ENCODE measurements at places on chromosomes 2 and 18. TPM values are rescaled to one million over a fixed set of nuclear protein-coding genes. Genes with fewer than 3 reads are reported as not detected.

Gene OTOF
- total RNA-seq: 0.06 TPM

Gene CYS1
- total RNA-seq: 0.63 TPM

Gene NLRC4
- total RNA-seq: 8.9 TPM

Gene GPR55
- total RNA-seq: 0.19 TPM

Gene CELF4
- total RNA-seq: 0.47 TPM

Gene TTC39C
- total RNA-seq: 24.7 TPM

Gene GULP1
- 14.1 TPM for total RNA-seq

Gene MDH1B
- total RNA-seq: not detected

Gene CFAP65
- not detected for total RNA-seq

Gene SRD5A2
- not detected for total RNA-seq

Gene CAPN13
- total RNA-seq: not detected

Gene REG1B
- not detected for total RNA-seq

Gene GAL3ST2
- total RNA-seq: 3.1 TPM

Gene DQX1
- total RNA-seq: not detected

Gene CD207
- 0.28 TPM for total RNA-seq

Gene LCT
- not detected for total RNA-seq

Gene SP9
- total RNA-seq: not detected

Gene IL1R2
- total RNA-seq: 12.2 TPM

Gene MARCHF4
- not detected for total RNA-seq

Gene MC4R
- total RNA-seq: not detected

Gene CPLX4
- not detected for total RNA-seq

Gene CD8A
- total RNA-seq: 1.4 TPM

Gene APOB
- total RNA-seq: 17.4 TPM

Gene PROKR1
- 1.7 TPM for total RNA-seq

Gene TUBA3D
- total RNA-seq: not detected

Gene KRTCAP3
- total RNA-seq: 1.8 TPM

Gene SCN7A
- 11.0 TPM for total RNA-seq

Gene C2orf66
- 0.38 TPM for total RNA-seq

Gene COL3A1
- total RNA-seq: 237 TPM

Gene C2orf76
- total RNA-seq: 10.6 TPM

Gene GPR75
- 6.3 TPM for total RNA-seq

Gene LRRFIP1
- 126 TPM for total RNA-seq
